ENCODE measurements at places on chromosomes 12 and 14.
A peak's percentile ranks its signal among the peaks of the same experiment; 100 is the strongest.

DNA sequence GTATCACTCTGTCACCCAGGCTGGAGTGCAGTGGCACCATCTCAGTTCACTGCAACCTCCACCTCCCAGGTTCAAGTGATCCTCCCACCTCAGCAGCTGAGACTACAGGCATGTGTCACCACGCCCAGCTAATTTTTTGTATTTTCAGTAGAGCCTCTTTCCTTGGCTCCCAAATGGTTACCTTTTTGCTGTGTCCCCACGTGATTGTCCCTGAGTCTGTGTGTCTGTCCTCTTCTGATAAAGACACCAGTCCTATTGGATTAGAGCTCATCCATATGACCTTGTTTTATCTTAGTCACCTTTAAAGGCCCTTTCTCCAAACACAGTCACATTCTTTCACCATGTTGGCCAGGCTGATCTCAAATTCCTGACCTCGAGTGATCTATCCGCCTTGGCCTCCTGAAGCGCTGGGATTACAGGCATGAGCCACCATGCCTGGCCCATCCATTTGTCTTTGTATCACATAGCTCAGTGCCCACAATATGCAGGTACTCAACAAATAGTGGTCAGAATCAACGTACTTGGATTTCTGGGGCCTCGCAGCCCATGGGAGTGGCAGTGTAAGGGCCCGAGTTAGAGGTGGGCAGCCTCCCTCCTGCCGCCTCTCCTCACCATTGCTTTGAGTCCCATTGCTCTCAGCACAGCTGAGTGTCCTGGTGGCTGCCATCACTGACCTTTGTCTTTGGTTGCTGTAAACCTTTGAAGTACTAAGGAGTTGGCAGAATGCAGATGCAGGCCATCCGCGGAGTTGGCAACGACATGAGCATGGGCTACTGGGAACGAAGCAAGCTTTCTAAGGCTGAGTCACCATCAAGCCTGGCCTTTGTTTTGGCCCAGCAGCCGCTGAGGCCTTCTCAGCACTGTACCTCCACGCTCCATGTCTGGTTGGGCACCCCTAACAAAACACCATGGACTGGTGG lies 9.3 kb downstream of the TPCN1 start:
- no peak for DNase-seq

DNA sequence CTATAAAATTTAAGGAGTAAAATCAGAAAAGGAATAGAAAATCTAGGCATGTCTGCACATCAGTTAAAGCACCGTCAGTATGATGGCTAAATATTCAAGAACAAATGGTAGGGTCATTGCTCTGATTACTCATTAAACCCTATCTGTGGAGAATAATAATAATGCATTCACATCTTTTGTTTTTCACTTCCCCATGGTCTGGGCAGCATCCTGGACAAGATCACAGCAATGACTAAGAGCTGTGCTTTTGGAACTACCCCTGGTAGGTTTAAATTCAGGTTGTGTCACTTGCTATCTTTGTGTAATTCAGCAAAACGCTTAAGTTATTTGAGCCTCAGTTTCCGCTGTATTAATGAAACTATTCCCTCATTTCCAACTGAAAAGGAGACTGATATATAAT lies 33.1 kb downstream of the C12orf42 start:
- DNase-seq: no peak

GRCh38 chr12:130214686-130215395 lies 52.6 kb downstream of the FZD10 start:
- DNase-seq: no peak

DNA sequence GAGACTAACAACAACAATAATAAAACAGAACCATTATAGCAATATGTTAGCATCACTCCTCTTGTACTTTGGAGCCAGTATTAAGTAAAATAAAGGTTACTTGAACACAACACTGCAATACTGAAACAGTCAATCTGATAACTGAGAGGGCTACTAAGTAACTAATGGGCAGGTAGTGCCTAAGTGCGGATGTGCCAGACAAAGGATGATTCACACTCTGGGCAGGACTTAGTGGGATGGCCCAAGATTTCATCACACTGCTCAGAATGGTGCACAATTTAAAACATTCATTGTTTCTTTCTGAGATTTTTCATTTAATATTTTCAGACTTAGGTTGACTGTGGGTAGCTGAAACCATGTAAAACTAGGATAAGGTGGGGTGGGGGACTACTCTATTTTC lies 131.9 kb upstream of the CAND1 start:
- no peak for DNase-seq

- no peak for DNase-seq
These were observed 31.5 kb downstream of the FBXL14 start for GRCh38 chr12:1562813-1563407.

GRCh38 chr14:81511111-81511904 lies 22.3 kb downstream of the SEL1L start:
- no peak for DNase-seq

DNA sequence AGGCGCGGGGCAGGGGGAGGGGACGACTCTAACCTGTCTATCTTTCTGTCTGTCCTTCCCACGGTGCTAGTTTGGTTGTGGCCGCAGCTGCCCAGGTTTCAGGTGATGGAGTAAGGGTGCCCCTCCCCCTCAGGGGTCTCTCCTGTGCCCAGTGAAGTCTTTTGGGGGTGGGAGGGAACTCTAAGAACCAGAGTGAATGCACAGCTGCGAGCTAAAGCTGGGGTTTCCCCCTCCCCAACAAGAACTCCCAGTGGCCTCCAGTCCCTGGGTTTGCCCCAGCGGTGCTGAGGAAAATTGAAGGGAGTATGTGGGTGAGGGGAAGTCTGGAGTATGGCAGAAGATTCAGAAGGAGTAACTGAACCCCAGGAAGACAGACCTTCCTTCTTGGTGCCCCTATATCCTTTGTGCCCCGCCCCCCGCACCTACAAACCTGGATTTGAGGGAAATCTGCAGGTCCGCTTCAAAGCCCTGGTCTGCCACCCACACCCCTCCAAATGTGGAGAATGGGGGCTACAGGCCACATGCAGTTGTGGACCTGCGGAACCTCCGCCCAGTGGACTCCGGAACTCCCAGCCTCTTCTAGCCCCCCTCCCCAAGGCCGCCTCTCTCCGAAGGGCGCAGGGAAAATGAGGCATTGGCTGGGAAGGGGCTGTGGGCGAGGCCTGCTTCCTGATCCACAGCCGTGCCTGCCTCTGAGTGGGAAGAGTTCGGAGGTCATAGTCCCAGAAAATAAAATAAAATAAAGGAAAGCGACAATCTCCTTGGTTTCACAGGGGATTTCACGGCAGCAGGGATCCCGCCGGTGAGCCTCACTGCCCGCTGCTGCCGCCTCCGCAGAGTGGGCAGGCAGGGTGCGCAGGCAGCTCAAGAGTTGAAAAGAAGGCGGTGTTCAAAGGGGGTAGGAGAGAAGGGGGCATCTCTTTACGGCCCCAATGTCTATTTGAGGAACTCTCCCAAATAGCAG lies 3.4 kb upstream of the HOXC9 start:
- no peak for DNase-seq

GRCh38 chr12:104189915-104190555 lies 25.5 kb upstream of the TXNRD1 start:
- DNase-seq: no peak

GRCh38 chr14:53951627-53952303 lies 4.9 kb downstream of the BMP4 start:
- no peak for DNase-seq

- no peak for DNase-seq
These were observed 249.1 kb upstream of the FAR2 start for GRCh38 chr12:28899951-28900350.

DNA sequence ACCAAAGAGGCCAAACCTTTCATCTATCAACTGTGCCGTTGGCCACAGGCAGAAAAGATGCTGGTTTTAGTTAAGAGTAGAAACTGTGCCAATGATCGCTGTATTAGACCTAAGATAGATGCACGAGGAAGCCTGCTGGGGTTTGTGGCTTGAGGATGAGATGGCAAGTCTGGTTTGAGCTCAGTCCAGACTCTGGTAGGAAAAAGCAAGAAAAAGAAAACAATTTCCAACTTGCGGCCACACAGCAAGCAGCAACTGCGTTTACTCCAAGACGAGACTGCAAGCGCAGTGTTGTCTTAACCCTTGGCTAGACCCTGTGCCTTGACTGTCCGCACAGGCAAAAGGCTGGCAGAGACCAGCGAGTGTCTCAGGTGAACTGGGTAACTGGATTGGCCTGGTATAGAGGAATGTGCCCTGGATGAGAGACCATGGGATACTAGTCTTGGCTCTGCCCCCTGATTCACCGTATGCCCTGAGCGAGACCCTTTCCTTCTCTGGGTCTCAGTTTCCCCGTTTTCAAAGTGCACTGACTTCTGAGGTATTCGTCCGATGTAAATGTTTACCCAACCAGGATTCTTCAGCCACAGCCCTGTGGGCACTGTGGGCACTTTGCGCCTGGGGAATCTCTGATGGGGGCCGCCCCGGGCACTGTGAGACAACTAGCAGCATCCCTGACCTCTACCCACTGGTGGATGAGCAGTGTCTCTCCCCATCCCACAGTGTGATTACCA lies 113.4 kb downstream of the DICER1 start:
- DNase-seq: no peak

DNA sequence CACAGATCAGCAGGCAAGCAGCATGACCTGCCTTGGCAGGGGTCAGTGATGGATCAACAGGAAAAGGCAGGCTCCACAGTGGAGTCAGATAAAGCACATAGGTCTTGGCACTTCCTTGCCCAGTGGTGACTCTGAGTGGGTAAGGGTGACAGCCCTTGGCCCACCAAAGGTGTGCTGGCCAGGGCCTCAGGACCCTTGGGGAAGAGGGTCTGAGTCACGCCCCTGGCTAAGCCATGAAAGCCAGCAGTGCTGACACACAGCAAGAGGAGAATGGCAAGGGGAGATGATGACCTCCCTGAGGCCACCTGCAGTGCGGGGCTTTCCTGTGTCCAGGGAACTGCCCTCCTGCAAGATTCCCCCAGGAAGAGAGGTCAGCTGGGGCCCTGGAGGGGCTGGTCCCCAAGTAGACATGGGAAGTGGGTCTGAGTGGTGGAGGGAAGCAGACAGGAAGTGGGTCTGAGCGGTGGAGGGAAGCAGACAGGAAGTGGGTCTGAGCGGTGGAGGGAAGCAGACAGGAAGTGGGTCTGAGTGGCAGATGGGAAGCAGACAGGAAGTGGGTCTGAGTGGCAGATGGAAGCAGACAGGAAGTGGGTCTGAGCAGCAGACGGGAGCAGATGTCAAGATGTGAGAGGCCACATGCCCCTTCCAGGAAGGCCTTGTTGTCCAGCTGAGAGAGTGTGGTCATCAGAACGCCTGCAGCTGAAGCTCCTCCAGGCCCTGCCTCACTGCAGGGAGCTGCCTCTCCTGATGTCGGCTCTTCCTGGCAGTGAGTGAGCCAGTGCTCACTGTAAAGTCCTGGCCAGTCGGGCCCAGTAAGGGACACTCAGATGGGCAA lies 34.8 kb downstream of the DIO3 start:
- no peak for DNase-seq

- DNase-seq: no peak
These were observed 717.7 kb upstream of the USP15 start for GRCh38 chr12:61542551-61542950.

GRCh38 chr12:90854136-90854689 lies 100.8 kb downstream of the CCER1 start:
- peak; percentile 4 for DNase-seq

- no peak for DNase-seq
These were observed 295.5 kb downstream of the RMST start for GRCh38 chr12:97758194-97758501.

- DNase-seq: no peak
These were observed 241.8 kb upstream of the ATP2B1 start for GRCh38 chr12:89950421-89950820.

- no peak for DNase-seq
These were observed 364.9 kb downstream of the RPS29 start for GRCh38 chr14:49221316-49221715.

DNA sequence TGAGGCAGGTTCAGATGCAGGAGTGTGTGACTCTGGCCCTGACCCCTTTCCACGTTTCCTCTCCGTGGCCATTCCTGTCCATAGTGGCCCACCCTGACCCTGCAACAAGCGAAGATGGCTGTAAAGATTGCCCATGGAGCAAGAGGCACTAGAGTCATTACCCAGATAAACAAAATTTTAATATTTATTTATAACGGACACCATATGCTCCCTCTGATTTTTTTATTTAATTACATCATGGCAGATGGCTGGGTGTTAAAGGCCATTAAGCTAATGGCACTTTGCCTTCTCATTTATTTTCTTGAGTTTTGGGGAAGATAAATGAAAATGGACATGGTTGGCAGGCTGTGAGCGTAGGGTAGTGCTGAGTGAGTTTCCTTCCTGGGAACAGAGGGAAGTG lies 58.7 kb downstream of the WSCD2 start:
- DNase-seq: no peak

- peak; percentile 50 for DNase-seq
These were observed 24.0 kb downstream of the FGF6 start for GRCh38 chr12:4421590-4422031.

GRCh38 chr14:34436118-34436905 lies 25.7 kb downstream of the SPTSSA start:
- no peak for DNase-seq

DNA sequence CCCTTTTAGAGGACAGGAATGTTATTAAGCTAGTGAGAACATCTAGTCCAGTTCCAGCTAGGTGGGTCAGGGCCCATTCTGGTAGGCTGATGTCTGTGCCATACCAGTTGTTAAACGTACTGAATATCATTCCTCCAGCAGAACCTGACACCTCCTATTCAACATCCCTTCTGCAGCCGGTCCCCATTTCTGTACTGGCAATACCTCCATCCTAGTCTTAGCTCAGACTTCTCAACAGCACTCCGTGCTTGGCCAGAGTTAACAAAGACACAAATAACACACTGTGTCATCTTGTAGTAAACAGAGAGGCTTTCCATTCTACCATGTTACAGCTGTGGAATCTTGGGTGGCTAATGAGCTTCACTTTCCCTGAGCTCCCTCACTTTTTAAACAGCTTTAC lies 94.3 kb upstream of the PDE3A start:
- DNase-seq: no peak

- DNase-seq: no peak
These were observed 7.3 kb downstream of the GPR84 start for GRCh38 chr12:54356951-54357356.

DNA sequence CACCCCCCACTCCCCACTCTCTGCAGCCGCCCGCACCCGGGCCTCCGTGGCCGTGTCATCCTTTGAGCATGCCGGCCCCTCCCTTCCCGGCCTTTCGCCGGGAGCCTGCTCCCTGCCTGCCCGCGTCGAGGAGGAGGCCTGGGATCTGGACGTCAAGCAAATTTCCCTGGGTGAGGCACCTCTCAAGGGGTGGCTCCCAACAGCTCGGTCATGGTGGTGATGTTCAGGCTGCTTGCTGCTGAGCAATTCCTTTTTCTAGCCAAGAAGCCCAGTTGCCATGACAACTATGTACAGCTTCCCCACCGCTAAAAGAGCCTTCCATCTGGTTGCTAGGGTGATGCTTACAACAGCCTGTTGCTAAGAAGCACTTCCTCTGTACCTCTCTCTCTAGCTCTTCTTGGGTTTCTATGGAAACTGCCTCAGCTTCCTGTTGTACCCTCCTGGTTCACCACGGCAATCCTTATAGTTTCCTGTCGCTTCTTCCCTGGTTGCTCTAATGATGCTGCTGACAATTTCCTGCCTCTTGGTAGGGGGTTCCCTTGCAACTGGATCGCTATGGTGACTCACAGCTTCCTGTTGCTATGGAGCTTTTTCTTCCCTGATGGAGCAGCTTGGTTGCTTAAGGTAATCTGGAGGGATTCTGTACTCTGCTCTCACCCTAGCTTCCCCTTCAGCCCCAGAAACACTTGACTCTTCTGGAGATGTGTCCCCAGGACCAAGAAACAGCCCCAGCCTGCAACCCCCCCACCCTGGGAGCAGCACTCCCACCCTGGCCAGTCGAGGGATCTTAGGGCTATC lies 11.0 kb downstream of the ZNF219 start:
- peak; percentile 85 for DNase-seq
